ENCODE measurements at places on chromosomes 13 and 19.

DNA sequence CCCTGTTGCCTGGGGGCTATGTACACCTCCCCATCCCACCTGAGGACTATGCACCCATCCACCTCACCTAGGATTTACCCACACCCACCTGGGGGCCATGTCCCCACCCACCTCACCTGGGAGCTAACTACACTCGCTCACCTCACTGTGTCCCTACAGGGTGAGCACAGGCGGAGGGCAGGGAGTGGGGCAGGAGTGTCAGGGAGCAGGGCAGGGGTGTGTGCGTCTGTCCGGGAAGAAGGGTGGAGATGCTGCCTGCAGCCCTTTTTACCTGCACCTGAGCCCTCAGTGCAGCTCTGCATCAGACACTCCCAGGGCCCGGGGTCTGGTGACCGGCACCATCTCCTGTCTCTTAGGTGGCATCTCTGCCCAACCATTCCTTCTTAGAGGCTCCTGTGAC lies 10.6 kb upstream of the CPAMD8 start:
- DNase-seq: no peak

GRCh38 chr19:10713317-10713716 lies 4.6 kb upstream of the DNM2 start:
- DNase-seq: no peak

DNA sequence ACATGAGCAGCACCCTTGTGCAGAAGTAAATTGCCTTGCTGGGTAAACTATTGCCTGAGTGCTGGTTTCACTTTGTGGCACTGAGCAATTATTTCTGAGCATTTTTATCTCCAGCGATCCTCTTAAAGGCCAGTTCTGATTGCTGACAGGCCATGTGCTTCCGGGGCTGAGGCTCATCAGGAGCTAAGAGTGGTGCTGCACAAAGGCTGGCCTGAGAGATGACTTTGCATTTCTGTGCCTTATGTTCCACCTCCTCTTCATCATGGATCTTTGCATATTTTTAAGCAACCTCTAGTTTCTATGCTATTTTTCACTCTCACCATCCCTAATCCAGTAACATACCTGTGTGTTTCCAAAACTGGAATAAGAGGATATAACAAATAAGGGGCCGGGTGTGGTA lies 17.6 kb upstream of the COG6 start:
- no peak for DNase-seq

DNA sequence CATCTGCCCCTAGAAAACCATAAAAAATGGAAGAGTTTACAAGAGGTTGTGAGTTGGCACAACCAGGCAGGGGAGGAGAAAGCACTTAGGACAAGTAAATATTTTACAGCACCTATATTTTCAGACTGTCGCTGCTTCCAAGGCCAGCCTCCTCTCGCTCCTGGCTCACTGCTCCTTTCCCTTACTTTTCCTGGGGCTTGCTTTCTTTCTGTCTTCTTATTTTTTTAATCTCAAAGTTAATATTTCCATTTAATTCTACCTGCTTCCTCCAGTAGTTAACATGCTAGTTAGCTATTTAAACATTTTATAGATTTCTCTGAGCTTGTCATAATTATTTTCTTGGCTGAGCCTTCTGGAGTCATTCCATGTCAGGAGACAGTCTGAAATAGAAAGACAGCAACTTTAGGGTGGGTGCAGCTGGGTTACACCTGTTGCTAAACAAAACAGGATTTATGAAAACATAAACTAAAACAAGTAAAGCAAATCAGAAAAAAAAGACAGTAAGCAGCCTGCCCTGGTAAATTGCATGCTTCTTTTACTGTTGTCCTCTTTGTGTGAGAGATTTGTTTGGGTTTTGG lies 330.1 kb downstream of the DLEU7 start:
- DNase-seq: no peak

GRCh38 chr19:5593343-5594255 lies 25.8 kb upstream of the TINCR start:
- no peak for DNase-seq

GRCh38 chr13:90770334-90770733 lies 577.2 kb upstream of the MIR17HG start:
- DNase-seq: no peak

GRCh38 chr19:16143399-16144215 lies at the start of gene HSH2D:
Gene HSH2D (plus strand): TSS chr19:16143685. CDS start chr19:16148751, 5,066 bp downstream.
- DNase-seq: peak; percentile 72
